ENCODE measurements at places on chromosomes 7 and 10. TPM values are rescaled to one million over a fixed set of nuclear protein-coding genes. Genes with fewer than 3 reads are reported as not detected.

DNA sequence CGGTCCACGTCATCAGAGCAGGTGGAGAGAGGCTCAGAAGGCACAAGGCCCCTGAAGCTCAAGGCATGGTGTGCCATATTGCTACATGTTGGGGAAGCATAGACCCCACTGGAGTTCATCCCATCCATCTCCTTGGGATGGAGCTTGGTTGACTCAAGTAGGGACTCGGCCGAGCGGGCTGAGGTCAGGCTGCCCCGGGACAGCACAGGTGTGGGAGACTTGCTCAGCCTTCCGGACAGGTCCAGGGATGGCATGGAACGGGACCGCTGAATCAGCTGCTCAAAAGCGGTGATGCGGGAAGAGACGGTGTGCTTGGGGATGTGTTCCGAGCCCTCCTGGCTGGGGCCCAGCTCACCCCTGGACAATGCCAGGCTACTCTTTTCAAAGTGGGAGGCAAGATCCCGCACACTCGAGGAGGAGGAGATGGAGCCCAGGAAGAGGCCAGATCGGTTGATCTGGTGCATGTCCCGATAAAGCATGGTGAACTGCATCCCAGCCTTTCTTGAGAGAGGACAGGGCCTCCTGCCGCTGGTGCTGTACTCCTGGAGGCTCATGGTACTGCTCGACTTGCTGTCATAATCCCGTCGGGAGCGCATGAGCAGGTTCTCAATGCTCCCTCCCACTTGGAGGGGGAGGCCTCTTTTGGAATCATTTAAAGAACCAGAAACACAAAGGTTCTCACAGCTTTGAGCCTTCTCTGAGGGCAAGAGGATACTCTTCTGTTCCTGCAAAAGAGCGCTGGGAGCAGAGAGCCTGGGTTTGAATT is 65.6 kb upstream of the PDLIM1 start:
- DNase-seq, result no peak

DNA sequence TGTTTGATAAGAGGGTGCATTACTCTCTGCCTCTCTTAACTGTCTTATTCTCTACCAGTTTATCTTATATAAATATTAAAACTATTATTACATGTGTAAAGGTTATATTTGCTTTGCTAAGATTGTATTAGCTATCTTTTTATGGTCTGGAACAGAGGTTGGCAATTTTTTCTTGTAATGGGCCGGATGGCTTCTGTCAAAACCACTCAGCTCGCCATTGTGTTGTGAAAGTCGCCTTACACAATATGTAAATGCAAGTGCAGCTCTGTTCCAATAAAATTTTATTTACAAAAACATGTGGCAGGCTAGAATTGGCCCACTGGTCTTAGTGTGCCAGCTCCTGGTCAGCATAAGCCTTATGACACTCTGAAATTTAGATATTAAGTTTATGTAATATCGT is 185.8 kb downstream of the SDK1 start:
- DNase-seq, result no peak

- no peak for DNase-seq
These were observed 17.5 kb upstream of the CLIP2 start for GRCh38 chr7:74271742-74272141.

ADAM8 gene
- 1.4 TPM for total RNA-seq

GRCh38 chr10:84696610-84697009 is 368.2 kb downstream of the CCSER2 start:
- no peak for DNase-seq

- peak; percentile 91 for DNase-seq
These were observed 19.1 kb downstream of the MXI1 start for GRCh38 chr10:110226543-110226925.

GRCh38 chr10:12358863-12359564 is 9.7 kb downstream of the CAMK1D start:
- DNase-seq, result peak; percentile 22

FKBP6 gene
- not detected for total RNA-seq

DNA sequence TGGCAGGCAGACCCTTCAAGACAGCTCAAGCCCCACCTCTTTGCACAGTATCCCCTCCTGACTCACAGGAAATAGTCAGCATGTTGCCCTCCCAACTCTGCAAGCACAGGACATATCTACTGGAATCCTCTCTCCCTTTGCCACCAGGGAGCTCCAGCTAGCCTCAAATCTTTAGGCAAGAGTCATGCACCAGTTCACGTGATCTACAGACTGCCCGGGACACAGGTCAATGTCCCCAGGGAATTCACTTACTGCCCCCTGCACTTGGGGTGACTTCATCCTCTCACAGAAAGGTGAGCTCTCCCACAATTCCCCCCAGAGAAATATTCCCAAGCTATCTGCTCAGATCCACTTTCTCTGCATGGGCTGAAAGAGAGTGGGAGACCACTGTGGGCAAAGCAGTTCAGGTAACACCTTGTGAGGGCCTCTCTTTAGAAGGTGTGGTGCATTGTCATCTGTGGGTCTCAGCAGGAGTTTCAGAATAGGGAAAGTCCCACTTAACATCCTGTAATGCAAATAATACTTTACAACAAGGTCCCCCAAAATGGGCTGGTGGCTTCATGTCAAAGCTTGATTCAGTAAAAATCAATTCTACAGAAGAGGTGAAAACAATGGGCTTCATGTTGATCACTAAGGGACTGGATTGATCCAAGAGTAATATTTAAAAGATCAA is 129.9 kb downstream of the NOC3L start:
- no peak for DNase-seq

PNLIPRP1 gene
- not detected for total RNA-seq

PNPLA8 gene
- 32.4 TPM for total RNA-seq

TES gene
- total RNA-seq, result 13.9 TPM

DNA sequence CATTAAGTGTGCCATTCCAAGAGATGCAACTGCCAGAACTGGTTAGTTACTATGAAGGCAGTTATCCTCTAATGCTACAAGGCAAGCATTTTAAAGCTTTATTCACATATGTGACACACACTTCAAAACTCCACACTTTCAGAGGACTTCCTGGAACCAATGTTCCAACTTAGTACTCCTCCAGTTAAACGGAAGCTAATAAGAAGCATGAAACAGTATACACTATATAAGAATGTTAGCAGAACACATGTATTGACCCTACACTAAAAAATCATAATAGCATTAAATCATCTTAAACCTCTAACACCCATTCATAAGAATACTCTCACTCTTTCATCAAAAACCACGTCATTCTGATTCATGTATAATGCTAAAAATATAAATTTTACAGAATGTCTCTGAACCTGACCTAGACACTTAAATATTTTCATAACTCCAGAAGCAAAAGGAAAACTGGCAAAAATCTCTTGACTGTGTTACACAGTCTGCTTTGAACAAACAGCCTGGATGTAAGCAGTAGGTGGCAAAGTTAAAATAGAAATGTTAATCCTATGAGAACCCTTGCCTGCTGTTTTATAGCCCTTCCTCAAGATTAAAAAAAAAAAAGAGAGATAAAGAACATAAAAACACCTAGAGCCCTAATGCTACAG is 135.0 kb downstream of the SEMA3C start:
- DNase-seq, result no peak
